ENCODE measurements at places on chromosomes 6 and 20. TPM values are rescaled to one million over a fixed set of nuclear protein-coding genes. Genes with fewer than 3 reads are reported as not detected.

The NKX2-2 gene
- not detected for total RNA-seq

The YTHDF1 gene
- 12.4 TPM for total RNA-seq

GRCh38 chr6:84892671-84893070, 128.3 kb upstream of the TBX18 start:
- no peak for DNase-seq

DNA sequence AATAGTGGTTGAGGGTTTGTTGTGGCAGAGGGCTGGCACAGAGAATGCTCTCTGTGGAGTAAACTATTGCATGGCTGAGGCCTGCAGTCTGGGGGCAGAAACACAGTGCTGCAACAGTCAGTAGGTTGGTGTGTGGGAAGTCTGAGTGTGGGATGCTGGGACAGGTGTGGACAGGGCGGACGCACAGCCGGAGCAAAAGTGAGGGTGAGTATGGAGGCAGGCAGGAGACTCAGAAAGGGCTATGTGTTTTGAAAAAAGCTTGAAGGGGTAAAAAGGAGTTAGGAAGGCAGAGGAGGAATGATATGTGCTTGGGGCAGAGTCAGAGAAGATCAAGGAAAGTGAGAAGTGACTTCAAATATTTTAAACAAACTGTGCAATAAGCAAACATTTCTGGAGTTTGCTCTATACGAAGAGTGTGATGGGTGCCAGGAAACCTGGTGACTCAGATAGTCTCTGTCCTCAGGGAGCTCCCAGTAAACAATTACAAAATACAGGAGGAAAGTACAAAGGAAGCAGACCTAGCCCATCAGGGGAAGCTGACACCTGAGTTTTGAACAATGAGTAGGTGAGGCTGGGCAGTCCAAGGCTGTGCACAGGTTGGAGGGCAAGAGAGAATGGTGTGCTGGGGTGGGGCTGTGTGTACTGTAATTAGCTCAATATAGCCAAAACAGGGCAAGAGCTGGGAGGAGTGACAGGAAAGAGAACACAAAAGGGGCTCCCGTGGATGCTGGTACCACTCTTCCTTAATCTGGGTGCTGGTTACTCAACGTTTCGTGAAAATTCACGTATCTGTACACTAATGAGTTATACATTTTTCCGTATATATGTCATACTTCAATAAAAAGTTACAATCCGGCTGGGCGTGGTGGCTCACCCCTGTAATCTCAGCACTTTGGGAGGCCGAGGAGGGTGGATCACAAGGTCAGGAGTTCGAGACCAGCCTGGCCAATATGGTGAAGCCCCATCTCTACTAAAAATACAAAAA, 55.2 kb downstream of the PIGU start:
- peak; percentile 3 for DNase-seq

The HLA-G gene
- total RNA-seq = not detected

GRCh38 chr6:34390531-34391472, 1.7 kb downstream of the NUDT3 start:
- peak; percentile 61 for DNase-seq

The MRAP2 gene
- total RNA-seq = 1.8 TPM

- DNase-seq = peak; percentile 75
Observed at GRCh38 chr20:51385646-51386530, 156.6 kb downstream of the NFATC2 start.

DNA sequence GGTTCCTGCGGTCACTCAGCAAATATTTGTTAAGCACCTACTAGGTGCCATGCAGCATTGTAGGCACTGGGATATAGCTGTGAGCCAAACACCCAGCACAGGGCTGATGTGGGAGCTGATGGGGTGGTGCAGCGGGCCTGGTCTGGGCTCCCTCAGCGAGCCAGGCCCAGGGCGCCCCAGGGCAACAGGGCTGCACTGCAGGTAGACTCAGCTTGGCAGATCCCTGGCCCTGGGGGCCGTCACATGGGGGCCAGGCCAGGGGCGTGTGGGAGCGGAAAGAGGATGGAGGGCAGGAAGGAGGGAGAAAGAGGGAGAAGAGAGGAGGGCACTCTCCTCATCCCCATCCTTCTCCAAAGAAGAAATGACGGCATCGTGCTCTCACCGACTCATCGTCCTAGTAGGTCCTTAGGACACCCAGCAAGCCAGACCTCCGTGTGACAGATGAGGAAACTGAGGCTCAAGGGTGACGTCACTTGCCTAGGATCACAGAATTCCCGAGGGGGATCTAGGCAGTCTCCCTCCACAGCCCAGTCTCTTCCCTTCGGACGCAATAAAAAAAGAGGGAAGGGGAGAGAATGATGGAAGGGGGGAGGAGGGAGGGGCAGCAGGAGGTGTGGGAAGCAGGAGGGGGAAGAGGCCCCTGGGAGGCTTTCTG, 53.3 kb downstream of the RBM38 start:
- DNase-seq = no peak

The APOBEC2 gene
- not detected for total RNA-seq

GRCh38 chr6:159615918-159616317, 77.1 kb downstream of the SOD2 start:
- DNase-seq = no peak

- DNase-seq = no peak
Observed at GRCh38 chr6:129153257-129153656, 270.3 kb downstream of the LAMA2 start.

- peak; percentile 31 for DNase-seq
Observed at GRCh38 chr20:49344975-49345374, 67.1 kb upstream of the ZNFX1 start.

GRCh38 chr6:114419175-114419574, 76.4 kb upstream of the HS3ST5 start:
- DNase-seq = no peak

- DNase-seq = no peak
Observed at GRCh38 chr6:109194880-109195279, 99.6 kb downstream of the CEP57L1 start.

The DPPA5 gene
- total RNA-seq = not detected

The FNDC1 gene
- not detected for total RNA-seq

All from lung microvascular endothelial cell (primary cell).